ENCODE measurements at places on chromosomes 2 and 18.

DNA sequence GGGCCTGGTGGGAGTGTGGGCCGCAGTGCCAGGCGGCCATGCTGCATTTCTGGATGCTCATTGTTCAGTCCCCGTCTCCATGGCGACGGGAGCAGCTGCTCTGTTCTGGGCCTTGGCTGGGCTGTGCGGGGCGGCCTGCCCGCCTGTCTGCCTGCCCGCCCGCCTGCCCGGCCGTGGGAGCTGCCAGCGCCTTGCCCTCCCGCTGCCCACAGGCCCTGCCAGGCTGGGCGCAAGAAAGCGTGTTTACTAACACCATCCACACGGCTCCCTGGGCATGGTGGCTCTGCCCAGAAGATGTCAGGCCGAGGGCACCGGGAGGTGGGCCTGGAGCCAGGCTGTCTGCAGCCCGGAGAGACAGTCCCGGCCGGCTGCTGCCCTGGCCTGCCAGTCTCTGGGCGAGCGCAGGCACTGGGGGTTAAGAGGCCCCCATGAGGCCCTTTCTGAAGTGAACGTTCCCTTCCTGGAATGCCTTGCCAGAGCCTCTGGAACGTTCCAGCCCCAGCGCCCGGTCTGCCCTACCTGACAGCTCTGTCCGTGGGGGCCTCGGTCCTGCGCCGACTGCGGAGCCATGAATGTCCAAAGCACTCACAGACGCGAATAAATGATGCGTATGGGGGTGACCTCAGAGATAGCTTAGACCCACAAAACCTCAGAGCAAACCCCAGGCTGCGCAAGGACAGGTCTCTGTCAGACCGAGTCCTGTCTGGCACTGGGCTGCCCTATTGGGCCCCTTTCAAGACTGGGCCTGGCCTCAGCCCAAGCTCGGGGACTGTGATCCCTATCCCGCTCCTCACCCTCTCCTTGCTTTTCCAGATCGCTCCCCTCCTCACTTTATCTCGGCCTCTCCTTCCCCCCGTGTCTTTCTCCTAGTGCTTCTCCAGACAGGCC, 44.3 kb downstream of the MYCN start:
- DNase-seq: no peak

DNA sequence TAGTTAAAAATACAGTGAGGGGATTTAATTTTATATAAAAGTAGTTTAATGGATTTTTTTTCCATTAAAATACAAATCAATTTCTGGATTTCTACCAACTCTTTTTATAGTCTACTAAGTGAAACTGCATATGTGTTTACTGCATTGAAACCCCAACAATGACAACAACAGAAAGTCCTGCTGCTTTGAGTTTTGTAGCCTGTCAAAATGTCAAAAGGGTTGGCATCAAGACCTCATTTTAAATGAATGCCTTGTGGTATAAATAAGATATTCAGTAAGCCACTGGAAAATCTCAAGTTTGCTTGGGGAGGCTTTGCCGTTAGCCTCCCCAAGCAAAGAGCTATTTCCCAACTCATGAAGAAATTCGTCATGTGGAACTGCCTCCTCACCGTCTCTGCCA, 440.3 kb upstream of the HNMT start:
- DNase-seq: no peak

GRCh38 chr2:205403244-205403825, 279.0 kb upstream of the NRP2 start:
- DNase-seq: no peak

GRCh38 chr2:120036145-120036544, 23.3 kb downstream of the EPB41L5 start:
- no peak for DNase-seq

DNA sequence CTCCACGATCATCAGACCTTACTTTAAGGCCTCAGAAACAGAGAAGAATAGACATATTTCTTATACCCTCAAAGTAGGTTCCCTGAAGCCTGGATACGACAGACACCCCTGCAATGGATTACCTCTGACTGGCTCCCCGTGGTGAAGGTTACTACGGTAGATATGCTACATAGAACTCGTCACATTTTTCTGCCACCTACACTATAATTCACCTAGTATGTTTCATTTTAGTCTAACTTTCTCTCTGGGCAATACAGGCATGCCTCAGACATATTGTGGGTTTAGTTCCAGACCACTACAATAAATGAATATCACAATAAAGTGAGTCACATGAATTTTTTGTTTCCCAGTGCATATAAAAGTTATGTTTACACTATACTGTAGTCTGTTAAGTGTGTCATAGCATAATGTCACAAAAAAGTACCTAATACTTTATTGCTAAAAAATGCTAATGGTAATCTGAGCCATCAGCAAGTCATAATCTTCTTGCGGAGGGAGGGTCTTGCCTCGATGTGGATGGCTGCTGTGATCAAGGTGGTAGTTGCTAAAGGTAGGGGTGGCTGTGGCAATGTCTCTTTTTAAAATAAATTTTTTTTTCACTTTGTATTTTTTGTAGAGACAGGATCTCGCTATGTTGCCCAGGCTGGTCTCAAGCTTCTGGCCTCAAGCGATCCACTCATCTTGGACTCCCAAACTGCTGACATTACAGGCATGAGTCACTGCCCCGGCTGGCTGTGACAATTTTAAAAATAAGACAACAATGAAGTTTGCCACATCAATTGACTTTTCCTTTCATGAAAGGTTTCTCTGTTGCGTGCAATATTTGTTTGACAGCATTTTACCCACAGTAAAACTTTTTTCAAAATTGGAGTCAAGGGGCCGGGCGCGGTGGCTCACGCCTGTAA, 64.6 kb downstream of the TGIF1 start:
- DNase-seq: no peak

DNA sequence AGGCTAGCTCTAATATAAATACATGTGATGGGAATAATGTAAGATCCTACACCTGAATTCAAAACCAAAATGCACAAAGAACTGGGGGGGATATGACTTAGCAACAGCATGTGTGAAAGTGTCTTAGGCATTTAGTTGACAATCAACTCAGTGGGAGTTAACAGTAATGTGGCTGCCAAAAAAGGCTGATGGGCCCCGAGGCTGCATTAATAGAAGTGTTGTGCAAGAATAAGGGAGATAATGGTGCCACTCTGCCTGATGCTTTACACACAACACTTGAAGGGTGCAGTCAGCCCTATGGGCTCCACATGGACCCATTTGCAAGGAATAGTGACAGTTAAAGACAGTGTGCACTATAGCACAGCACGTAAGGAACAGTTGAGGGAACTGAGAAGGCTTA, 649.4 kb upstream of the ZEB2 start:
- DNase-seq: no peak

DNA sequence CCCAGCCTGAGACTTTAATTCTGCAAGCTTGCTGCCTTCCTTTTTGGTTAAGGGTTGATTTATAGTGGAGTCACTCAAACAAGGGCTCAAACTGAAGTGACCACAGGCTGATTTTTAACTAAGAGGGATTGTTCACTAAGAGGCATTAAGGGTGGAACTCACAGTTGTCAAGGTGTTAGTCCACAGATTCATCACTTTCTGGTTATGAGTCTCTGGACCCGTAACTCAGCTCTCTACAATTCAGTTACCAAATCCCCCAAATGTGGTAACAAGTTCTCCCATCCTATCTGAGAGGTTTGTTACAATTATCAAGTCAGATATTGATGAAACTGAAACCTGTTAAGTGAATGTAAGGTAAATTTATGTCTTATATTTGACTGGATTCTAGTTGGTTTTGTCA, 185.9 kb upstream of the KLHL14 start:
- no peak for DNase-seq

- no peak for DNase-seq
Measured at GRCh38 chr2:96885432-96886347, 15.8 kb upstream of the SEMA4C start.

GRCh38 chr2:25303633-25304236, 38.0 kb downstream of the DNMT3A start:
- no peak for DNase-seq

- no peak for DNase-seq
Measured at GRCh38 chr18:45165176-45165713, 450.0 kb upstream of the SLC14A2 start.

DNA sequence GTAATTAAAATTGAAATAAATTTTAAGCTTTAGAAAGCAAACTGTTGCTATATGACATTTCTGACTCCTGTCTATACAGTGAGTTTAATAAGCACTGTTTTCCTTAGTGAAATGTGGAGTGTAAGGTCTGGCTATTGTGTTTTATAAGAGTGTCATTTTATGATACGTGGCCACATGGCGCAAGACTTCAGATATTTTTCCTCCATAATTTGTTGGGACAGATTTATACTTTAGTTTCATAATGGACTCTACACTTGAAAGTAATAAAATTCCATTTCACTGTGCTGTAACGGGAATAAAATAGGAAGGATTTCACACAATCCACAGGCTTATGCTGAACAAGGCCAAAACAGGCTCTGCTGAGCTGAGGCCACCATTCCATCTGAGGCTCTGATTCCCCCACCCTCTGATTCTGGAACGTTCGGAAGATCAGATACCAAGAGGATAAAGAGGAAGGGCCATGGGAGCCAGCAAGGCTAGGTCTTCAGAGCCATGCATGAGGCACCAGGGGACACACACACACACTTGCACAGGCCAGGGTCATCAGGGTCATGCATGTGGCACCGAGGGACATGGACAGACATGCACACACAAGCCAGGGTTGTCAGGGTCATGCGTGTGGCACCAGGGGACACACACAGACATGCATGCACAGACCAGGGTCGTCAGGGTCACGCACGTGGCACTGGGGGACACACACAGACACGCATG, 35.6 kb downstream of the HDAC4 start:
- no peak for DNase-seq

- DNase-seq: no peak
Measured at GRCh38 chr18:69364930-69365329, 35.8 kb upstream of the DOK6 start.

DNA sequence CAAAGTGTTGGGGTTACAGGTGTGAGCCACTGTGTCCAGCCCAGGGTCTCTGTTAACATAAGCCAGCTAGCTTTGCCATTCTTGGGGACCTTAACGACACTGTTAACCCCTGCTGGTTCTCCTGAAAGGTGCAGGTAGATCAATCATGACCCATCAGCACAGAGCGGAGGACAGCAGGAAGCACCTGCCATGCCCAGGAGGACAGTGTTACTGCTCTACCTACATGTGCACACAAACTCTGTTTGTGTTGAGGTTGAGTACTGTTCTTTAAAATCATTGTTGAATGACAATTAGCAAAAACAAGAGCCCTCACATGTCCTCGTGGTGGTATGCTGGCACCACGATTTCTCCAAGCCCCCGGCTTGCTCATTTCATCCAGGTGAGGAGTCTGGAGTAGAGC, 120.9 kb downstream of the FAM210A start:
- no peak for DNase-seq

GRCh38 chr2:129888461-129888860, 91.0 kb upstream of the RAB6C start:
- DNase-seq: no peak

- DNase-seq: peak; percentile 24
Measured at GRCh38 chr2:216017365-216017764, 4.0 kb upstream of the MREG start.

GRCh38 chr2:227310756-227311110, 14.3 kb upstream of the MFF start:
- no peak for DNase-seq

DNA sequence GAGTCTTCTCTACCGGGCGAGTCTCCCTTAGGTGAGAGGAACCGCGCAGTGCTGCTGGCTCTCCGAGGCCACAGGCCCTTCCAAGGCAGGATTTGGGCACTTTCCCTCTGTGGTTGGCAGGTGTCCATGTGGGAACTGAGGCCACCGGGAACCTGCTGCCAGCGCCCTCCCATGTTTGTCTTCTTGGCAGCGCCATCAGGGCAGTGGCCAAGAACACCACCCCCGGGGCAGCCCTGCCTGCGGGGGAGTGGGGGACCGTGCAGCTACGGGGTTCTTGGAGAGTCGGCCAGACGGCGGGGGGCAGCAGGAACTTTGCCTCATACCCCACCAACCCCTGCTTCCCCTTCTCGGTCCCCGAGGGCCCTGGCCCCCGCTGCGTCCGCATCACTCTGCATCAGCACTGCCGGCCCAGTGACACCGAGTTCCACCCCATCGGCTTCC, 10.0 kb downstream of the CAPN10 start:
- no peak for DNase-seq

GRCh38 chr2:19989342-19989666, 601 bp downstream of the WDR35 start:
- no peak for DNase-seq

- no peak for DNase-seq
Measured at GRCh38 chr2:45154144-45154543, 144.9 kb upstream of the SIX2 start.

- no peak for DNase-seq
Measured at GRCh38 chr2:38146907-38147307, 71.0 kb upstream of the CYP1B1 start.

- no peak for DNase-seq
Measured at GRCh38 chr2:15560140-15560987, 770 bp downstream of the NBAS start.

- no peak for DNase-seq
Measured at GRCh38 chr18:75211002-75211621, 515 bp downstream of the TSHZ1 start.

DNA sequence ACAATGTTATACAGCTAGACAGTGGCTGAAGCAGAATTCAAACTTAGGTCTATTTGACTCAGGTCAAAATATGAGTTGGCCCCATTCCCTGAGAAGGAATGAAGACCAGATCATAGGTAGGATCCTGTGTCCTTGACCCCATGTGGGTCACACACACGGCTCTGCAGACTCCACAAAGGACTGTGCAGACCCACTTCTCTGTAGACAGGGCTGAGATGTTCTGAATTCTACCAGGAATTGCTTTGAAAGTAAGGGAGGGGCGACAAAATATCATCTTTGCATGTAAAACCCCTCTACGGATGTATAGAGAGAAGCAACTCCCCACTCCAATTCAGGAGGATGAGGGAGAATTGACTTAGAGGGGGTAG, 62.3 kb upstream of the CTIF start:
- DNase-seq: no peak

DNA sequence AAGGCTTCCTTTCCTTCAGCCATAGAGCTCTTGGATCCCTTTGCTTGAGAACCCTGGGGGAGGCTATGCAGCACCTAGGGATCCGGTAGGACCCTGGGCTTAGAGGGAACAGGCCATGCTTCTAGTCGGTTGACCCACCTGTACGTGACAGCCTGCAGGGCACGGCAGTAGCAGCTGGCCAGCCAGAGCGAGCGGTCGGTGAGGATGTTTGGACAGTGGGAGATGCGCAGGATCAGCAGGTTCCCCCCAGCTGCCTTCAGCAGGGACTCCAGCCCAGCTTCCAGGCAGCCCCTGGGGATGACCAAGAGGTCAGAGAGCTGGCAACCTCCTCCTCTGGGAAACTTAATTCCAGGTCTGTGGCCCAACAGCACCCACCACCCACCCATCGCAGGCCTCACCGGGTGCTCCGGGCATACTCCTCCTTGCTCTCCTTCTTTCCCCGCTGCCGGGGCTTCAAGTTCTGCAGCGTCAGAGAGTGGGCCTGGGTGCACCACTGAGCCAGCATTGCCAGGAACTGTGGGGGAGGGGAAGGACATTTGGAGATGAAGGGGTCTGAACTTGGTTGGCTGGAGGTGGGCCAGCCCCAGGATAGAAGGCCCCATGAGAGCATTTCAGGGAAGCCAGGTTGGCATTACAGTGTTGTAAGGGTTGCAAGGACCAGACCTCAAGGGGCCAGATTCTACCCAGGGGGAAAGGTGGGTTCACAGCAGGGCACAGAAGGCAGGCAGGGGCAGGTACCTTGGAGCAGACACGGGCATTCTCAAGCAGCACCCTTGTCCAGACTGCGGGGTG, 20.5 kb downstream of the FBXO41 start:
- DNase-seq: no peak

- no peak for DNase-seq
Measured at GRCh38 chr2:17800219-17800618, 16.0 kb upstream of the MSGN1 start.

- DNase-seq: no peak
Measured at GRCh38 chr2:141199711-141200110, 931.1 kb downstream of the LRP1B start.

Measured in activated CD8-positive, alpha-beta memory T cell treated with anti-CD3 and anti-CD28 coated beads for 48 hours (primary cell).